ENCODE measurements at places on chromosomes 16 and 17.

DNA sequence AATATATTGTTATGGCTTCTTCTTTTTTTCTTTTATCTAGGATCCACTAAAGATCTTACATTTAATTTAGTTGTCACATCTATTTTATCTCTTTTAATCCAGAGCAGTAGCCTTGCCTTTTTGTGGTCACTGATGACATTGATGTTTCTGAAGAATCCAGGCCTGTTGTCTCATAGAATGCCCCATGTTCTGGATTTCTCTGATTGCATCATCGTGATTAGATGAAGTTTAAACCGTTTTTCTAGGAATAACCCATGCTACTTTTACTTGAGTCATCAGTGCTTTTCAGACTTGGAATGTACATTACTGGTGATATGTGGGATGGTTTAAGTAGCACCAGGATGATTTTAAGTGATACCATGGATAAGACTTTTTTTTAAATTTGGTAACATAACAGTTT, 106.4 kb upstream of the CES5A start:
- no peak for DNase-seq

DNA sequence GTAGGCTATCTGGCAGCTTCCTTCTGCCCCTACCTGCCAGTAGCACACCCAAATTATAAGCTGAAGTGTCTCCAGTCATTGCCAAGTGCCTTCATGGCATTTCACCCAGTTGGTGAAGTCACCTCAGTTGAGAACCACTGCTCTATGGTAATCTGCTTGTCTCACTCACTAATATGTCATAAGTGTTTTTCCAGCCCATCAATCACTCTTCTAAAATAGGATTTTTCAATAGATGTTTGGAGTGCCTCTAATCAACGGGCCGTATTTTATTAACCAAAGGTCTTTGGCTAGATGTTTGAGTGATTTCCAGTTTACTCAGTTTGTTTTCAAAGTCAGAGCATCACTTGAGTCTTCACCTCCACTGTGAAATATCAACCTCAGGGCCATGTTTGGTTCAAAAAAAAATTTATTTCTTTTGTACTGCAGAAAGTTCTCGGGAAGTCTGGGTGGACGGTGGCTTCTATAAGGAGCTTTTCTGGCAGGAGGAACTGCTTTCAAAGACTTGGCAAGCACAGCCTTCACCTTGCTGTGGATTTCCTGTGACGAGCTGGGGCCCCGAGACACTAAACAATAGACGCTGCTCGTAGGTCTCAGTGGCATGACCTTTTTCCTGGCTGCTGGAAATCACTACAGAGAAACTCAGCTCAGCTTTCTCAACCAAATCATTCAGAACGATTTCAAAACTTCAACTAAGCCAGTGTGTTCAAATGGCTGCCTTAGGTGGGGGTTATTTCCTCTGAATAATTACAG, 95.2 kb upstream of the FOXF1 start:
- DNase-seq, result no peak

DNA sequence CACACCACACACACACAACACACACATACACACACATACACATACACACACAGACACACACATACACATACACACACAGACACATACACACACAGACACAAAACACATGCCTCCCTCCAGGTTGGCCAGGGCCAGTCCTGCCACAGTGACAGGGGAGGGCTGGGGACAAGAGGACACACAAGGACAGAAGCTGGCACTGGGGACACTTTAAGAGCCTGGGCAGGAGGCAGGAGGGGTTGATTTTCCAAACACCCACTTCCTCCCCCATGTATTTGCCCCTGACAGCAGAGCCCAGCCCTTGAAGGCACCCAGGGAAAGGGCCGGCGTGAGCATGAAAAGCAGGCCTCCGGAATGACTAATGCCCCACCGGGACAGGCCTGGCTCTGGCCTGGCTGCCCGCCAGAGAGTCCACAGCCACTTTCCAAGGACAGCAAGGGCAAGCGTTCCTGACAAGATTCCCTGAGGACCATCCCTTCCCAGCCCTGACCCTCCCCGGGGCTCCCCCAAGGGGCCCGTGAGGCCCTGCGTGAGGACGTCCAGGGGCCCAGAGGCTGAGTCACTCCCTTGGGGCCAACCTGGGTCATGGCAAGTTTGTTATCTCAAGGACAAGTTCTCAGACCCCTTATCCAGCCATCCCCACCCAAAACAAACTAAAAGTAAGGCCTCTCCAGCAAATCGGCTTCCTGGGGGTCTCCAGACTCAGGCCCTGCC, 235.6 kb downstream of the ZNF423 start:
- peak; percentile 96 for DNase-seq

GRCh38 chr16:19810817-19811731, 73.6 kb downstream of the GPRC5B start:
- DNase-seq, result no peak

DNA sequence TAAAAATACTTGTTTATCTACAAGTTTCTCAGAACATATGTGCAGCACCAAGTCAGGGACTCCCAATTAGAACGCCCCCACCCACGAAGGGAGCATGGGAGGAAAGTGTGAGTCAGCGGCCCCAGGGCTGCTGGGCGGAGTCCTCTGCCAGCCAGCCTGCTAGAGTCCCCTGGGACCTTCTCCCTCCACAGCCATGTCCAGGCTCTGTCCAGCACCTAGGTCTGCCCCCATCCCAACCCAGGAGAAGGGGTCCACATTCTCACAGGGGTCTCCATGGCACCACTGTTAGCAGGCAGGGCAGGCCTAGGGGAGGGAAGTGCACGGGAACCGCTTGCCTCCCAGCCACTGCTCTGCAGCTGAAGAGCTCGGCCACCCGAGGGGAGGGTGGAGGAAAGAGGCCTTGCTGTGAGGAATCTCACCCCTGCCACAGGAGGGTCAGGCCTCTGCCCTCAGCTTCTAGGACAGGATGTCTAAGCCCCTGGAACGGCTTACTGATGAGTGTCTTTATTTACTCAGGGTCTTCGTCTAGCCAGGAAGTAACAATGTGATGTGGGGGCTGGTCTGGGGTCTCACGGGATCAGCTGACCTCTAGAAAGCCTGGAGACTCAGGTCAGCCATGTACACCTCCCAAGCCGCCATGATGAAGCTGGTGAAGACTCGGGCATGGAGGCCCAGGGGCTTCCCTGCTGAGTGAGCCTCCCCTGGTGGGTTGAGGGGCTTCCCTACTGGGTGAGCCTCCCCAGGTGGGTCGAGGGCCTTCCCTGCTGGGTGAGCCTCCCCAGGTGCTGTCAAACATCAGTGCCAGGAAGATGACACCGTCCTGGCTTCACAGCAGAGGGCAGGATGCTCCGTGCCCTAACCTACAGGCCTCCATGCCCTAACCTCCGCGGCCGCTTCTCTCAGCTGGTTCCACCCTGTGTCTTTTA, 190.3 kb downstream of the RBFOX3 start:
- no peak for DNase-seq

- DNase-seq, result no peak
Measured at GRCh38 chr17:72719578-72720493, 372.7 kb downstream of the SLC39A11 start.

- DNase-seq, result no peak
Measured at GRCh38 chr17:19298569-19299213, 61.5 kb downstream of the EPN2 start.

GRCh38 chr16:58269526-58269925, 25.3 kb downstream of the PRSS54 start:
- no peak for DNase-seq

DNA sequence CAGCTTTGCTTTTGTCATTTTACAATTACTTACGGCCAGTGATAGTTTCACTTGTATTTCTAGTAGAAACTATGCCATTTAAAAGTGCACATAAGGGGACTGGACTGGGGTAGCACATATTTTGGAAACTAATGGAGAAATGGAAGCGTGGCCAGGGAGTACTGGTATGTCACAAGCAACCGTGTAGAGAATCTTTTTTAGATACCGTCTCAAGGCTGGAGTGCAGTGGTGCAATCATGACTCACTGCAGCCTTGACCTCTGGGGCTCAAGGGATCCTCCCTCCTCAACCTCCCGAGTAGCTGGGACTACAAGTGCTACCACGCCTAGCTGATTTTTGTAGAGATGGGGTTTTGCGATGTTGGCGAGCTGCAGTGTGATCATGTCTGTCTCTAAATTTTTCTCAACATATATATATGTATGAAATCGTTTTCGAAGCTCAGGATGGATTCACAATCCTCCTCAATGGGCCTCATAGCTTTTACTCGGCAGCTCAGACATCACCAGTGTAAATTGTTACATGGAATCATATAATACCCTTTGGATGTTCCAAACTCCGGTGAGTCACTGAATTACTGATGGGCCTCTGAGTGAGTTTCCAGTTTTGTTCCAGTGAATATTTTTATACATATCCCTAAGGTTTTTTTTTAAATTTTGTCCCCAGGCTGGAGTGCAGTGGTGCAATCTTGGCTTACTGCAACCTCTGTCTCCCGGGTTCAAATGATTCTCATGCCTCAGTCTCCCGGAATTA, 51.7 kb downstream of the ZNF778 start:
- DNase-seq, result no peak

GRCh38 chr17:13353590-13353989, 248.1 kb downstream of the HS3ST3A1 start:
- no peak for DNase-seq

Measured in coronary artery (tissue), 2 donors.